ENCODE measurements at places on chromosomes 6 and 20.

DNA sequence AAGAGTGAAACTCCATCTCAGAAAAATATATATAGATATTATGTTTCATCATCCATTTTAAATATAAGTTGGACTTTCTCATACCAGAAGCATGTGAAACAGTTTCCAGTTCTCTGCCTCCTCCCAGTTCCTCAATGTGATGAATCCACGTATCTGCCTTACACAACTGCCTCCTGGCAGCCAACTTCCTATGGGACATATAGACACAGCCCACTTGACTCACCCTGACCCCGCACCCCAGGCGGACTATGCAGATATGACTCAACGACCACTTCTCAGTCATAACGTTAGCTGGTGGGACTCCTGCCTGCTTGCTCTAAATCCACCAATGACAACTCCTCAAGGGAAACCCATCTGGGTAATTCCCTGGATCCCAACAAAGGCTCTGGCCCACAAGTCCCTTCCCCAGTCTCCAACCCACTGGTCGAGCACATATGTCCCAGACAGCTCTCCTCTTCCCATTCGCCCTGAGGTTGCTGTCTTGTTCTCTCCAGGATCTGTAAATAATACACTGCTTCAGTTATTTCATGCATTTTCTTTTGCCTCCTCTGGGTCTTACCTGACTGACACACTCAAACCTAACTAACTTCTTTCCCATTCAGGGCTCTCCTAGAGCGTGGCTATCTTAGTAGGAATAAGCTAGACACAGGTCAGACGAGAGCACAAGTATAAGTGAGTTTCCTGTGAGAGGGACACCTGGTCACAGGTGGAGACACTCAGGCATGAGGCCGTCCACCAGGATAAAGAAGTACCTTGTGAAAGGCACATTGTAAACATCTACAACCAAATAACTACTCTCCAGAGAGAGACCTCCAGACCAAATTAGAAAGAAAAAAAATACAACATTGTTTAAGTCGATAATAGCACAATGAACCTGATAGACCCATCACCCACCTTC lies 548.5 kb downstream of the CD83 start:
- DNase-seq: no peak

GRCh38 chr6:142773324-142773723 lies 171.7 kb downstream of the HIVEP2 start:
- DNase-seq: no peak

DNA sequence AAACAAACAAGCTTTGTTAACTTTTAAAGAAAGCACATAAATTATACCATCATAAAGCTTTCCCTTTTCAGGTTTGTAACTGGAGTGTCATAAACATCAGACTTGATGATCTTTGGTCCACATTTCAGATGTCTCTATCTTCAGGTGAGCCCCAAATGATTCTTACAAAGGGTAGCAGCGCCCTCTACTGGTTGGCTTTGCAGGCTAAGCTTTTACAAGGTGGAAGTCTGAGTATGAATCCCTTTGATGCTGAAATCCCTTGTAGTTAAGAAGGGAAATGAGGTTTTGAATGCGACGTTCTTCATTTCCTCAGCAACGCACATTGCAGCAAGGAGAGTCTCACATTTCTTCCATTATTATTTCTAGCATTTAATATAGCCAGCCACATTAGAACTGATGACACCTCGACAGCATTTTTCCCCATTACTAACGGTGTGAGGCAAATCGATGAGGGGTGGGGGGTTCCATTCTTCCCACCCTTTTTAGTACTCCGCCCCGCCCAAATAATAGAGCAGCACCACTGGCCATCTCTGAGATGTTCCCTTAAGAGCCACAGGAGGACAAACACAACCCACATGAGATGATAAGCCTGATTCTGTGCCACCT lies 126.3 kb upstream of the NT5E start:
- DNase-seq: peak; percentile 49

DNA sequence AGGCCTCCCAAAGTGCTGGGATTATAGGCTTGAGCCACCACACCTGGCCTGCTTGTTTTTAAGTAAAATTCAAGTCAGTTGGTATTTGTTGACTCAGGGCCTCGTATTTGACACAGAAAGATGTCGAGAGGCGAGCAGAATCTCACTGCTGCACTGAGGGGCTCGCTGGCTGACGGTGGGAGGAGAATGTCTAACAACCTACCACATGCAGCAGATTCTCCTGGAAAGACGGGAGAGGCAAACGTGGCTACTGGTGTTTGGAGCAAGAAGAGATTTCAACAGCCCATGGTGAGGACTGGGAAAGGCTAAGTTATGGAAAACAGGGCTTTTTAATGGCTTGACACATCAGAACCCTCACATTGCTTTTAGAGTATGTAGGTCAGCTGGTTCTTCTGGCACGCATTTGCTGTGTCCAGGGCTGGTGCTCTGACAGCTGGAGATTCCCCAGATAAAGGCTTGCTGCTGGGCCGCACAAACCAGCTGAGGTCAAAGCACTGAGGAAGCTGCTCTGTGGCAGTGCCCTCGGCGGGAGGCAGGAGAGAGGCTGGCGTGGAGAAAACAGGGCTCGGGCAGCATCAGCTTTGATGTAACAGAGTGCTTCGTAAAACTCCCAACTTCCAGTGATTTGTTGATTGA lies 84.2 kb upstream of the FRMD1 start:
- DNase-seq: no peak

GRCh38 chr20:35888657-35889056 lies 65.6 kb downstream of the SCAND1 start:
- DNase-seq: no peak

DNA sequence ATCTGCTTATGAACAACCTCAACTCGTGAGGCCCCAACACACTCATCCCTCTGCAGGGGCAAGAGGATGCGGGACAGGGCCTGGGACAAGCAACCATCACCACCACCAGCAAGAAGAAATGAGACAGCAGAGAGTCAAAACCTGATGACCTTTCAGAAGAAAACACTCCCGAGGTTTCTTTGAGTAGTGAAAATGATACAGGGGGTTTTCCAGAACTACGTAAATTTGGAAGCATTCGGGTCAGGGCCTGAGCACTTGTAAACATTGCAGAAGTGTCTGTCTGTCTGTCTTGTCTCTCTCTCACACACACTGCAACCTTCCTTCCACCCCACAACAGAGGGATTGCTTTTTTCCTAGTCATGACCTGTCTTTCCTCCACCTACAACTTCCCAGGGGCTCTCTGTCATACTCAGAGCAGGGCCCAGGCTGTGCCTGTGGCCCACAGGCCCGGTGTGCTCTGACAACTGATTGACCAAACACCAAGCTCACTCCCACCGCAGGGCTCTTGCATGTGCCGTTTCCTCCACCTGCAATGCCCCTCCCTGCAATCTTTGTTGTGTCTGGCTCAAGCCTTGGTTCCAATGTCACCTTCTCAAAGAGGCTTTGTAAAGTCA lies 90.9 kb downstream of the BMP7 start:
- DNase-seq: no peak

DNA sequence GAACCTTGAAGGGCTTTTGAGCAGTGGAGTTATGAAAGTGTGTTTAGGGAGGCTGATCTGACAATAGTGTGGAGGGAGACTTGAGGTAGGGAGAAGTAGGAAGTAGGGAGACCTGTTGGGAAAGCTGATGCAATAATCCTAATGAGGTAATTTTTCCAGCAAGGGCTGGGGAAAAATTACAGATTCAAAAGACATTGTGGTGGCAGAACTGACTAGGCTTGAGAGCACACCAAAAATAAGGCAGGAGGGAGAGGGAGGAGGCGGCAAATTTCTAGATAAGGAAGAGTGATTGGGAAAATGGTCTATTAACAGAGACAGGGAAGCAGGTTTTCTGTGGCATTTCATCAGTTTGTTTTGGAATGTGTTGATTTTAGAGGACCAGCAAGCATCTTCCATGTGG lies 5.5 kb downstream of the PRRT1 start:
- no peak for DNase-seq

DNA sequence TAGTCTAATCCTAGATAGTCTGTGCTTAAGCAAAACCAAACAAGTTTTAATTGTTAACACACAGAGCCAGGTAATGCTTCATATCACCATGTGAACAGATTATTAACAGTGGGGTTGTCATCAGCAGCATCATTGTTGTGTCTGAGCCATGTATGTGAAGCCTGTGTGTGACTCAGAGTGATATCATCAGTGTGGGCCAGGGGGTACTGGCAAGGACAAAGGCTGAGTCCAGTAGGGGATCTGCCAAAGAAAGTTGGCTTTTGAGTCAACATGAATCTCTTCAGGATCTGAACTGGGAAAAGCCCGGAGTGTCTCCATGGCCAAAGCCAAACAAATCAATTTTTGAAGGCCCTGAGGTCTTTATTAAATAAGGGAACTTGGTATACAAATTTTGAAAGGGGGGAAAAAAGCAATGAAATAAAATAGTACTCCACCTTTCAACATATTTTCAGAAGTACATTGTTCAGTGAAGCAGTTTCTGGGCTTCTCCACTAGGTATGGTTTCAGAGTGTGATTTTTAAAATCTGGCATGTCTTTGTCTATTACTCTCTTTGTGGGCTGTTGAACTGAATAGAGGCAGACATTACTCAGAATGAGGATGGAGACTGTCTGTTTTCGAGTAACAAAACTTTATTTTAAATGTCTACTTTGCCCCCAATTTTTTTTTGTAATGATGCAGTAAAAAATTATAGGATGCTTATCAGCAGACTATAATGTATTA lies 444.2 kb upstream of the JAG1 start:
- no peak for DNase-seq
